ENCODE measurements at places on chromosomes 4 and X.

- no peak for DNase-seq
These were observed 58.8 kb upstream of the IGFBP7 start for GRCh38 chr4:57168982-57169381.

- no peak for DNase-seq
These were observed 186.4 kb upstream of the PUDP start for GRCh38 chrX:7334253-7334935.

GRCh38 chr4:55466001-55466400 is 70.2 kb downstream of the TMEM165 start:
- DNase-seq: no peak

DNA sequence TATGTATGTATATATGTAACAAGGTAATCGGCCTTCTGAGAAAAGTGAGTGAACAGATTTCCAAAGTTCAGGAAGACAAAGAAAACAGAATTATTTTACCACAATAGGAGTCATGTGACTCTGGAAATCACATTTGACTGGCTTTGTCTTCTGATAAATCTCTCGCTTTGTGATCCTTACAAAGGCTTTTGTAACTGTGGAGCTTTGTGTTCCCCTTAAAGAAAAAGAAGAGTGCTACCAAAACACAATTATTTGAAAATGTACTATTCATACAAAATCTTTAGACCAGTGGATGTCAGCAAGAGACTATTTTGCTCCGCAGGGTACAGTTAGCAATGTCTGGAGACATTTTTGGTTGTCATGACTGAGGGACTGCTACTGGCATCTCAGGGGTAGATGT is 238.8 kb downstream of the LDB2 start:
- no peak for DNase-seq

DNA sequence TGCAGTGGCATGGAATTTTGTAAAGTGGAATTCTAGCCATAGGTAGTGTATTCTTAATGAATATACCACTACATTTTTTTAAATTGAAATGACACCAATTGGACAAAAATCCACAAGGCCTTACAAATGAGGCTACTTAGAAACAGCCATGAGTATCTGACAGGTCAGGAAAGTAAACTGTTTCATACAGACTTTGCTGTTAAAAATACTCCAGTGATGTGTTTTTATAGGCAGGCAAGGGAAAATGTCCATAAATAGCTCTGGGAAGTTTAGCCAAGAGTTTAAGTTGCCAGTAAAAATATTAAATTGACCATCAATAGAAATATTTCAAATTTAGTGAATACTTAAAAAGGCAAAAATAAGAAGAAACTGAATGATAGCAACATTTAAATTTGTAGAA is 41.8 kb upstream of the PDLIM5 start:
- no peak for DNase-seq

DNA sequence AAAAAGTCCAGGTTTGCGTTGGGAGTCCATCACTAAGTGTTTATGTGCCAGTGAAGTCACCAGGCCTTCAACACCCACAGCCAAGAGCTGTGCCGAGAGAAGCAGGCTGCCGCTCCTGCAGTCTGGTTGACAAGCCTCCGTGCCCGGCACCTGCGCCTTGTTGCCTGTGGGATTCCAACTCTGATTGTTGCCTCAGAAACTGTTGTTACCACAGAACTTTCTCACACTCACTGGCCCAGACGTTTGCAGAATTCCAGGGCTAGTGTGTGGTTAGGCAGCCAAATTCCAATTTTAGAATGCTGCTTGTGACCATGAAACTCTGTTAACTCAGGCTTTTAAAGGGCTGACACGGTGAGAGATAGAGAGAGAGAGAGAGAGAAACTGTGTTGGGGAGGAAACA is 119.5 kb upstream of the LIMCH1 start:
- DNase-seq: no peak

DNA sequence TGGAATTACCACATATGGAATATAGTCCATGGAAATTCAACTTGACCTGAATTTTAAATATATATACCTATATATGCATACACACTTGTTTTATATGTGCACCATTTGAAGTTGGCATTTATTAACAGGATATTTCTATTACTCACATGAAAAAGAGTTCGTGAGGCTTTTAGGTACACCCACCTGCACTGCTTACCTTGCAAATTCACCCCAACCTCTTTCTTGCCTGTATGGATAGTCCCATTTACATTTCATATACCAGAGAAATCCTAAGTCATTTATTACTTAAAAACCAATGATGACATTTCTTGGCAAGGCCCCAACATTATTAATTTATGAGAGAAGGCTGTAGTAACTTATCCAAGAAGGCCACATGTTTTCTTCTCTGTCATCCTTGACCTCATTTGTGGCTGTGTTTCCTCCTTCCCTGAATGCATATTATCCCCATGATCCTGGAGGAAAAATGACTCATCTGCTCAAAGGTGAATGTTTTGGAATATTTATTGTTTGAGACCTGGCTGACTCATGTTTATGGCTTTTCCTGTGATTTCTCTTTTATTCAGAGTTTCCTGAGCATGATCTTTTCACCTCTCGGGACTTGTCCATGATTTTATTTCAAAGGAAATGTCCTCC is 62.2 kb upstream of the FAM241A start:
- DNase-seq: no peak

GRCh38 chr4:48134081-48134480 is at the start of gene TXK:
TSS of gene TXK (minus strand) at chr4:48134250. CDS start at chr4:48134170, 80 bp downstream.
- DNase-seq: no peak

GRCh38 chr4:136754810-136755530 is 777.3 kb downstream of the PCDH18 start:
- DNase-seq: no peak

DNA sequence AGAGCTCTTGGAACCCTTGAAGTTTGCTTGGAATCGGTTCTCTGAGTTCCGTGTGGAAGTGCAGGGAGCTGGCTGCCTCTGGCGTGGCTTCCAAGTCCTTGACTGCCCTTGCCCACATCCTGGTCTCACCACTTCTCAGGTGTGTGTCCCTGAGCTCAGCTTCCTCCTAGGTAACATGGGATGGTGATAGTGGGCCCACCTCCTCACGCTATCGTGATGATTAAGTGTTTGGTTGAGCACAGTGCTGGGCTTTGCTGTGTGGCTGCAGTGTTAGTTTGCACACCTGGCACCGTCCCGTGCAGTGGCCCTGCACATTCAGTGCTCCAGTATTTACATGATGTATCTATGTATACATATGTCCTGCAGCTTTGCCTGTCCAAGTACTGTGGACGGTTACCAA is 81.5 kb downstream of the CLDN34 start:
- no peak for DNase-seq

DNA sequence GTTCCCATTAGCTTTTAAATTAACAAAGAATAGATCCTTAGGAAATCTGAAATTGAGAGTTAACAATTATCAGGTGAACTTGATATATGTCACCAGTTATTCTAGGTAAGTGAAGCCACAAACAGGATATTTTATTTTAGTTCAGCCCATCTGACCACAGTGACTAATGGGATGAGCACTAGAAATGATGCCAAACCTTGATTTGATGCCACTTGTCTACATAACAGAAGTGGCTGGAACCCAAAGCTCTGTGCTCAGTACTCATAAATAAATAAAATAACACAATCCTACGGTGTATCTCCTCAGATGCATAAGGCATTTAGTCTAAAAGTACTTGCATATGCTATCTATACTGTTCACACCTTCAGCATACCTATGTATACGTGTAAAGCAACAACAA is 12.2 kb downstream of the SLITRK4 start:
- no peak for DNase-seq

GRCh38 chr4:132863619-132864018 is 285.5 kb upstream of the PCDH10 start:
- no peak for DNase-seq

DNA sequence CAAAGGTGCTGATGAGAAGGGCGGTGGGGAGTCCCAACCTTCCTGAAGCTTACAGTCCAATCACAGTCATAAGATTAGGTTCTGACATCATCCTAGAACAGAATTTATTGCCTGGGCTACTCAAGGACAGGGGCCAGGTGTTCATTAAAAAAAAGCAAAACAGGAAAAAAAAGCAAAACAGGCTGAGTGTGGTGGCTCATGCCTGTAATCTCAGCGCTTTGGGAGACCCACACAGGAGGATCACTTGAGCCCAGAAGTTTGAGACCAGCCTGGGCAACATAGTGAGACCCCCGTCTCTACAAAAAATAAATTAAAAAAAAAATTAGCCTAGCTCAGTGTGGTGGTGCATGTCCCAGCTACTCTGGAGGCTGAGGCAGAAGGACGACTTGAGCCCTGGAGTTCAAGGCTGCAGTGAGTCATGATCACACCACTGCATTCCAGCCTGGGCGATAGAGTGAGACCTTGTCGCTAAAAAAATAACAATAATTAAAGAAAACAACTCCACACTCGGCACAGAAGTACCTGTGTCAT is 3.0 kb downstream of the RAB9A start:
- no peak for DNase-seq

GRCh38 chr4:67700116-67700737 is 728 bp downstream of the UBA6 start:
- DNase-seq: no peak

DNA sequence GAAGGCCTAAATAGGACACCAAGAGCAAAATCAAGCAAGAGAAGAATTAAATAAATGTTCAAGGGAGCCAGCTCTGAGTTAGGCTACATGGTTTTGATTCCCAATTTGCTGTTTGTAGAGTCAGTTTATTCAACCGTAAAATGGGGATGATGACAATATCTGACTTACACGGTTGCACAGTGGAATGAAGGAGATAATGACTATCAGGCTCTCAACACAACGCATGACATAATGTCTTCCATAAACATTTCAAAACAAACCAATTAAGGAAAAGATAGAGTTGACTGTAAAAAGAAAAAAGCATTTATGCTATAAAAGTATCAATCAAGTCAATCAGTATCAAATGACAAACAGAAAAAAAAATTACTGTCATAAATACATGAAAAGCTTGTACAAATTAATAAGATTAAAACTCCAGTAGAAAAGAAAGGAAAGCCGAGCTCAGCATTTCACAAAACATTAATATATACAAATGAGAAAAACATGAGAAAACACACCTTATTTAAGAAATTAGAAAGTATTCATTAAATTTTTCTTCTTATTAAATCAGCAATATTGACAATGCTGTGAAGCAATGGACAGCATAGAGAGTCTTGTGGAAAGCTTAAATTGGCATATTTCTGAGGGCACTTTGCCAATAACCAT is 179.0 kb downstream of the SCFD2 start:
- DNase-seq: no peak

- no peak for DNase-seq
These were observed 30.5 kb upstream of the PRPS1 start for GRCh38 chrX:107597791-107598190.

GRCh38 chrX:101290957-101291603 is at the start of gene TAF7L:
TSS of gene TAF7L (minus strand) at chrX:101291334. CDS start at chrX:101287543, 3,791 bp downstream.
- no peak for DNase-seq

- DNase-seq: no peak
These were observed 19.8 kb downstream of the PSAPL1 start for GRCh38 chr4:7414736-7415510.

DNA sequence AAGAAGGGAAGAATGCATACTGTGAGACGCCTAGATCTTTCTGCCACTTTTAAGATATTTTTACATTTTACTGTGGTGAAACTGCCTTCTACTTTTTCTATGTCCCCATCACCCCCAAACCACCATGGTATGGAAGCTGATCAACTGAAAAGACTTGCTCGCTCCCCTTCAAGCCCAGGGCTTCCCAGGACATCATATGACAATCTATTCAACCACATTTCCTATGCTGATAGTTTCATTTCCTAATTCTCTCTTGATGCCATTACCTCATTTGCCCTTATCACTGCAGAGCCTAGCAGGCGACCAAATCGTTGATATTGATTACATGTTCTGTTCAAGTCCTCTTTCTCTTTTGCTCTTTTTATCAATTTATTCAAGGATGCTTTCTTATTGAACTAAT is 40.1 kb upstream of the KLHL34 start:
- DNase-seq: no peak

DNA sequence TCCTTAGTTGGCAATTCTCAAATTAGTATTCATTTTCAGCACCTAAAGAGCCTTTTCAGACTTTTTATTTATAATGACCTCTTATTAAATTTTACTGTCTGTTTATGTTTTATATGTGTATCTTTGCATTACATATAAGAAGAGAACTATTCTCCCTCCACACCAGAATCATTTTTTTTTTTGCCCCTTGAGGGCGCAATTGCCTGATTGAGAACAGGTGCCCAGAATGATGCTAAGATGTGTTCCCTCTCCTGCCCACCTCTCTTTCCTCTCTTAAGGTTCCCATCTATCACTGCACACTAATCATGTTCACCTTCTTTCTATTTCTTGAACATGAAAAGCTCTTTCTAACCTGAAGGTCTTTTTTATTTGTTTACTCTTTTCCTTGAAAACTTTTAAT is 44.2 kb upstream of the ADAM29 start:
- DNase-seq: no peak

- DNase-seq: no peak
These were observed 12.4 kb downstream of the PLP1 start for GRCh38 chrX:103789004-103789403.

- DNase-seq: no peak
These were observed 371.5 kb upstream of the MAGEC2 start for GRCh38 chrX:142576615-142577014.

DNA sequence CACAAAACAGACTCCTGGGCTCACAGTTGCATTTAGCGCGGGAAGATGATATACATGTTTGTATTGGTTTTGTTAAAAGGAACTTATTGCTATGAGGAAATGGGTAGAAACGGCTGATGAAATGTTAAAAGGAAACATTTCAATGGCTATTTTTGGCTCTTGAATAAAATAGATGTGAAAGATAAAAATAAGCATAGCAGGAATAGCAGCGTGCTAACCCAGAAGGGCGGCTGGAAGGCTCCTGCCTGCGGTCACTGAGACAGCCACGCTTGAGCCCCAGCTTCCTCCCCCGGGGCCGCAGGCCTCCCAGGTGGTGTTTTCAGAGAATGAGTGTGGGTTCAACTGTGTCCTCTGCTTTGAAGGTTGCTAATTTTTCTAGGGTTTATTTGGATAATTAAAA is 35.0 kb upstream of the CLCN4 start:
- no peak for DNase-seq

- no peak for DNase-seq
These were observed 401.8 kb upstream of the RPS6KA3 start for GRCh38 chrX:20668550-20668949.

DNA sequence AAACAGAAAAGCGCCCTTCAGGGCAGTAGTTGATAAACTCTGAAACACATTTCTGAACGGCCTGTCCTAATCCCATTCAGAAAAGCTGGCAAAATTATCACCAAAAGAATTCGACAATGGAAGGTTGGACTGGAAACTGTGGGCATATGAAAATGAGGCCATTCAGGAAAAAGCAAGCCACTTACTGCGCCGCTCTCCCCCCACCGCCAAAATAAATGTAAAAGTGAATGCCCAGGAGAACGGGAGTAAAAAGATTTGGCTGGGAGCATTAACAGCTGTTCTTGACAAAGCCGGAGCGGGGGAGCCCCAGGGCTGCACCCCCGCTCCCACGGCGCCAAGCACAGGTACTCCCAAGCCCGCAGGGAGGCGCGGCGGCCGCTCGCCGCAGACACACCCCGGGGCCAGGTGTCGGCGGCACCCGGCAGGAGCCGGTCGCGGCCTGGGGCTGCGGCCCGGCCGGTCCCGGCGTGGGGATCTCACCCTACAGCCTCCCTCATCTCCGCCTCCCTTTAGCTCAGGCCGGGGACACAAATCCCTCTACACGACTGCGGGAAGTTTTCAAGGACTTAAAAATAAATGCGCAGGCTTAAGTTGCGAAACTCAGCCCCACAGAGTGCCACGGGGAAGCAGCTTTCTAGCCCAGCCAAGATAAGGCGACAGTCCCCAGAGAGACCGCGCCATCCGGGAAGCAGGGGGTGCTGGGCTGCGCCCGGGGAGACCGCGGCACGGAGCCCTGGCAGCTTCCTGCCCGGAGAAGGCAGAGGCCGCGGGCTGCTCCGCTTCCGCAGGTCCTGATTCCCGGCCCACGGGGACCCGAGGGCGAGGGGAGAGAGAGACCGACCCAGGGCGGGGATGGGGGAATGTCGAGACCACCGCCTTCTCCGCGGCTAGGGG is 593 bp downstream of the SH3RF1 start:
- peak; percentile 39 for DNase-seq

All from NCI-H2171 (cell line).